ENCODE measurements at places on chromosomes 1 and 21.

DNA sequence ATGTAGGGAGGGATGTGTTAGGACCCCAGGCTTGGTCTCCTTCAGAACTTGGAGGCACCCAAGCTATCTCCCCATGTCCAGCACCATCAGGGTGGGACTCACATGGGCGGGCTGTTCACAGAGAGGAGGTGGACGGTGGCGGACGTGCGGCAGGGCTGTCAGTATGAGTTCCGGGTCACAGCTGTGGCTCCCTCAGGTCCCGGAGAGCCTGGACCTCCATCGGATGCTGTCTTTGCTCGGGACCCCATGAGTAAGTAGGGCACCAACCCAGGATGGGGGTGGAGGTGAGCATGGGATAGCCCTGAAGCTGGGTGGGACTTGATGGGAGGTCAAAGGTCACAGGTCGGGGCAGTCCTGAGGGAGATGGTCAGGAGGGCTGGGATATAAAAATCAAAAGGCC lies 27.8 kb downstream of the IGFN1 start:
- no peak for DNase-seq

GRCh38 chr21:41110161-41110560 lies 57.8 kb upstream of the BACE2 start:
- DNase-seq: no peak

DNA sequence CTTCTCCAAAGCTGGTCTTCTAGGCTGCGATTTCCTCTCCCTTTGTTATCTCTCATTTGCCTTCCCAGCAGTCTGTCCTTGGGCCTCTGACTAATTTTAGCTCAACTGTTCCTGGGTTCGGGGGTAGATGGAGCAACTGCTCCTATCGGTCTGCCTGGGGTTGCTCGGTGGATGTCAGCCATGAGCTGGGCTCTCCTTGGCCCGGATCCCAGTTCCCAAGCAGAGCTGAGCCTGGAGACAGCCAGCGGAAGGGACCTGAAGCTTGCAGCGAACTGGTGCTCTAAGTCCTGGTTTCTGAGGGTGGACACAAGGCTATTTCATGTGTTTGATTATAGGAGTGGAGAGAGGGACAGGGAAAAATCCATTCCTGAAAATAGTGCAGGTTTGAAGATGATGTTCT lies 423.0 kb downstream of the RPS6KC1 start:
- no peak for DNase-seq

- no peak for DNase-seq
These were observed 6.0 kb downstream of the TENT5B start for GRCh38 chr1:27006683-27007082.

- DNase-seq: no peak
These were observed 81.7 kb downstream of the SSBP3 start for GRCh38 chr1:54324251-54325140.

DNA sequence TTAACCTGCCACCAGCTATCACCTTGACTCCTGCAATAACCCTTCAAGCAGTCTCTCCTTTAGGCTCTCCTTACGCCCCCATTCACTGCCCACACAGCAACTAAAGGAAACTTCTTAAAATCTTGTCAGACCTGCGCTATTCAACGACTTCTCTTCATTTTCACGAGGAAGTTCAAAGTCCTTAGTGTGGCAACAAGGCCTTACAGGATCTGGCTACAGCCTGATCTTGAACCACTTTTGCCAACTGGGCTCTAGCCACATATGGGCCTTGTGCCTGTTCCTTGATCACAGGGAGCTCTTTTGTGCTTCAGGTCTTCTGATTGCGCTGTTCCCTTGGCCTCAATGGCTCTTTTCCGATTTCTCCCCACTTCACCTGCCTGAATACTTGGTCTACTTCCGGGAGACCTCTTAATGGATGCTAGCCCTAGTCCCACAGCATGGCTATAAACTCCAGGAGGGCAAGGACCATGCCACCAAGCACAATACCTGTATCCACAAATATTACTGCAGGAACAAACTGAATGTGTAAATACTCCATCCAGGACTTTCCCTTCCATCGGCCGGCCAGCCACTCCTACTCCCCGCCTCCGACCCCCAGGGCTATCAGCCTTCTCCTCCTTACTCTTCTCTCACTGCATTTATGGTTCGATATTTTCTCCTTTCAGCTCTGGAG lies 2.3 kb upstream of the CTNNBIP1 start:
- DNase-seq: no peak

Measured in NCI-H1436 (cell line).